H7 (cell line): ENCODE measurements at places on chromosomes 12 and 14. TPM values are rescaled to one million over a fixed set of nuclear protein-coding genes. Genes with fewer than 3 reads are reported as not detected.

GRCh38 chr12:54388237-54389133, 4.0 kb upstream of the ZNF385A start:
- DNase-seq = peak; percentile 19

- no peak for DNase-seq
These were observed 58.6 kb downstream of the SLC38A1 start for GRCh38 chr12:46209914-46210872.

The TESPA1 gene
- not detected in 2 replicates for total RNA-seq

- DNase-seq = no peak
These were observed 218.9 kb downstream of the ACSS3 start for GRCh38 chr12:81296556-81297305.

DNA sequence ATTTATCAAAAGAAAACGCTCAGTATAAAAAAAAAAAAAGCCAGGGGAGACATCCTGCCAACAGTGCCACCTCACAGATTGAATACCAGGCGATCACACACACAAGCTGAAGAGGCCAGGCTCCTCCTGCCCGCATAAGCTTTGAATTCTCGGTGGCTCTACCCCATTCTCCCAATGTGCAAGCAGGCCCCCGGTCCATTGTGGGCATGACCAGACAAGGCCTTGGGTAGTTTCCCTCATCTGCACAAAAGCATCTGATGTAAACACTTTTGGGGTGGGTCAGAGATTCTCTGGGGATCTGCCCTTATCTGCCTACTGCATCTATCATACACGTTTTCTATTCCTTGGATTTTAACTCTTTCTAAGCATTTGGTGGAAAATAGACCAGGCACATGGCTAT, 16.2 kb downstream of the KLRF2 start:
- no peak for DNase-seq

The TAS2R46 gene
- total RNA-seq = 0.37 and 0.87 TPM in 2 replicates

The SYNDIG1L gene
- 0.48 and 0.76 TPM in 2 replicates for total RNA-seq

The PSMD9 gene
- 39.2 and 61.2 TPM in 2 replicates for total RNA-seq

- DNase-seq = no peak
These were observed 146.8 kb upstream of the RASSF8 start for GRCh38 chr12:25811656-25812126.

The FRMD6 gene
- total RNA-seq = 17.4 TPM in 2 replicates

DNA sequence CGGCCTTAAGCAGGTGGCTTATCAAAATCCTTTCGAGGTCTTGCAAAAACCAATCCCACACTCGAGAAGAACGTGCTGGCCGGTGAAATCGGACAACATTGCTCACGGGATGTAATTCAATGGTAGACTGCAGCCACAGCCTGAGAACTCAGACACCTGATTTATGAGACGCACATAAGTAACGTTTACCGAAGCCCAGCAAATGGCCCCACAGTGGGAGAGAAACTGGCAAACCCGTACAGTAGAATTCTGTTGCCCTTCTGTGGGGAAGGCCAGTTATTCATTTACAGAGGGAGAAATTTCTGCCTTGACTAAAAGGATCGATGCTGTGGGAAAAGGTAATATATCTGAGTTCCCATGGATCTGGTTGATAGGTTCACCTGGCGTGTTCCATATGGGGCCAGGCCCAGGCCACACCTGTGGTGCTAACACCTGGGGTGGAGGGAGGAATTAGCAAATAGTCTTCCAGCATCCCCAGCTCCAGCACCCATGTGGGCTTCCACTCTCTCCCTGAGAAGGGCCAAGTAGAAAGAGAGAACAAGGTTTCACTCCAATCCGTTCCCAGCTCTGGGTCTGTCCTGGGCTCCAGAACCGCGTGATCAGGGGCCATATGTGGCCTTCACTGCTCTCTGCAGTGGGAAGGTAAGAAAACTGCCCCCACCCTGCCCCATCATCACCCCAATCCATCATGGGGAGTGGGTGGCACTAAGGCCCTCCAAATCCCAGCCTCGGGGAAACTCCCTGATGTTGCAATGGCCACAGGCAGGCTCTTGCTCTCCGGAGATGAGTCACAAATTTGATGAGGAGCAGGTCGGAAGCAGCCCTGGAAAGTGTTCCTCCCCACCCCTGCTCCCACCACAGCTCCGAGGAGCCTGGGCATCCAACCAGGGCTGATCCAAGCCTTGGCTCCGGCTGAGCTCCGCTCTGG, 12.7 kb downstream of the BDKRB1 start:
- DNase-seq = no peak

DNA sequence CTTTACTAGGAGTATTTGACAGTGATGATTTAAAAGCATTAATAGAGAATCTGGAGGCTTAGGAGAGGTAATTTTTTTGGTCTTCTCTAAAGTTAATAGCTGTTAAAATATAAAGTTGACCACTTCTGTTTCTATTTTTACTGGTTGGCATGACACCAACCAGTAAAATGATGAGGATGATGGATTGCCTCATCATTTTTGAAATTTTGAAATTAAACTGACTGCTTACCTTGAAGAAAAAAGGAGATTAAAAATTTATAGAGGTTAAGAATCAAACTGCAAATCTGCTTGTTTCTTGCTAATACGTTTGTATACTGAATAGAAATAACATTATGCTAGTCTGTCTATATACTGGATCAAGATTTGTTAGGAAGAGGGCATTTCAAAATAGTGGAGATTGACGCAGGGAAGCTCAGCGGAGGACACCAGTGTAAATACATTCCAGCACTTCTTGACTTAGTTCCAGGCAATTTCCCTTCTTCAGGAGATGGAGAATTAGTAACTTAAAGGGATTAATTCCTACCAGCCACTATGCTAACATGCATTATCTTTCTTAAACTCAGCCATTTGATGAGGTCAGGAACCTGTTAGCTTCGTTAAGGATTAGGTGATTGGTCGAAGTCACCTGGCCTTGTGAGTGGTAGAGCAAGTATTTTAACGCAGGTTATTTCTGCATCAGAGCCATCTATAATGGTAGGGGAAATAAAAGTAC, 3.6 kb downstream of the EID3 start:
- DNase-seq = no peak

- DNase-seq = no peak
These were observed 30.7 kb upstream of the BCL7A start for GRCh38 chr12:121990692-121991603.

- DNase-seq = peak; percentile 36
These were observed 10.0 kb upstream of the CLEC7A start for GRCh38 chr12:10140001-10140400.

DNA sequence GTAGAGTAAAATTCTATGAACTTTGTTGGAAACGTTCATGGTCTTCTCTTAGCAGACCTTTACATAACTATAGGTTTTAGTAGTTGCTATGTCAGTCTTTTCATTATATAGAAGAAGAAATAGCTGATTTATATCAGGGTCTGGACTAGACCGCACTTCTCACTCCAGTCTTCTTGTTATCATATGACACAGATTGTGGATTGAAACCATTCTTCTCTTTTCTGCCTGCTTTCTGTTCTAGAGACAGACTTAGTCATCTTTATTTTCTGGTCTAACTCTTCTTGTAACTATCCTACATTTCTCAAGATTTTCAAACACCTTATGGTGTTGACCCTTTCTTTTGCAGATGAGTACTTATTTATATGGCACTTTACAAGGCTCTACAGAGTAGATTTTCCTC, 55.7 kb downstream of the PCNX1 start:
- DNase-seq = no peak
